ENCODE measurements at places on chromosomes 13 and 19. TPM values are rescaled to one million over a fixed set of nuclear protein-coding genes. Genes with fewer than 3 reads are reported as not detected.

DNA sequence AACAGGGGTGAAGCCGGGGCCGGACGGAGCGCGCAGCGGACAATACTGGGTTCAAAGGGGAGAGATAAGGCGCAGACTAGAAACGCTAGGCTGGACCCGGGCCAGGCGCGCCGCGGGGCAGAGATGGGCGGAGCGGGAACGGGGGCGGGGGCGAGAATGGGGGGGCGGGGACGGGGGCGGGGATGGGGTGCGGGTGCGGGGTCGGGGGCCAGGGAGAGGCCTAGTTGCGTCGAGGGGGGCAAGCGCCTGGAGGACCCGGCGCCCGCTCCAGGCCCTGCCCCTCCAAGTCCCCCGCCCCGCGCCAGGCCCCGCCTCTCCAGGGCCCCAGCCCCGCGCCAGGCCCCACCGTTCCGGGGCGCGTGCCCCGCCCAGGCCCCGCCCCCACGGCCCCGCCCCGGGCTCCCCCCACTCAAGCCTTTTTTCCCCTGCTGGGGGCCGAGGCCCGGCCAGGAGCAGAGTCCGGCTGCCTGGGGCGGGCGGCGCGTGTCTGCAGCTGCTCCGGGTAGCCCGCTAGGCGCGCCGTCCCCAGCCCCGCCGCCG lies at the start of gene CERS4:
Gene CERS4, plus strand, starts transcription at position 449 of the 540 bp plus-strand sequence. CDS start 41,707 bp downstream, outside the sequence.
- DNase-seq = peak; percentile 85
- H3K4me1 ChIP-seq = peaks cover 7% of the 10 kb centered on the region
- H3K27ac ChIP-seq = peak within 1 kb of the TSS; percentile 40
- H3K27me3 ChIP-seq = no peaks in the 10 kb centered on the region
- no peaks in the 10 kb centered on the region for H3K36me3 ChIP-seq

DNA sequence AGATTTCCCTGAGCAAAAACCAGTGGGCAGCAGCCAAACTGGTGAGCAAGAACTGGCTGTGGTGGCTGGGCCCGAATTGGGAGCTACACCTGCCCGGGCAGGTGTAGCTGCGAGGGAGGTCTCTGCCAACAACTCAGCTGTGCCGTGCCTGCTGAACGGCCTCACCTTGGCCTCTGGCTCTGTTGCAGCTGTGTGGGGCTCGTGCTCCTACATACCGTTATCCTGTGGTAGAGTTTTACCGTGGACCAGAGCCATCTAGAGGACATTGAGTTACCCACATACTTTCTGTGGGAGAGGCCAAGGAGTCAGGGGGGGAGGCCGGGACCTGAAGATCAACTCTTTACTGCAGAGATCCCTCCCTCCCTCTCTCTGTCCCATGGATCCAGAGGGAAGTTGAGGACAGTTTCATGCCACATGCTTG lies 113.2 kb downstream of the TM9SF2 start:
- no peaks in the 10 kb centered on the region for H3K4me1 ChIP-seq
- no peaks in the 10 kb centered on the region for H3K36me3 ChIP-seq
- DNase-seq = no peak
- no peak overlapping the region for H3K4me3 ChIP-seq
- H3K27ac ChIP-seq = no peak overlapping the region
- H3K27me3 ChIP-seq = no peaks in the 10 kb centered on the region

GRCh38 chr13:31697290-31697689 lies 42.0 kb upstream of the RXFP2 start:
- H3K27me3 ChIP-seq = no peaks in the 10 kb centered on the region
- no peak for DNase-seq
- H3K27ac ChIP-seq = no peak overlapping the region
- H3K36me3 ChIP-seq = no peaks in the 10 kb centered on the region
- no peak overlapping the region for H3K4me3 ChIP-seq

Gene SLC17A7
- not detected for total RNA-seq

DNA sequence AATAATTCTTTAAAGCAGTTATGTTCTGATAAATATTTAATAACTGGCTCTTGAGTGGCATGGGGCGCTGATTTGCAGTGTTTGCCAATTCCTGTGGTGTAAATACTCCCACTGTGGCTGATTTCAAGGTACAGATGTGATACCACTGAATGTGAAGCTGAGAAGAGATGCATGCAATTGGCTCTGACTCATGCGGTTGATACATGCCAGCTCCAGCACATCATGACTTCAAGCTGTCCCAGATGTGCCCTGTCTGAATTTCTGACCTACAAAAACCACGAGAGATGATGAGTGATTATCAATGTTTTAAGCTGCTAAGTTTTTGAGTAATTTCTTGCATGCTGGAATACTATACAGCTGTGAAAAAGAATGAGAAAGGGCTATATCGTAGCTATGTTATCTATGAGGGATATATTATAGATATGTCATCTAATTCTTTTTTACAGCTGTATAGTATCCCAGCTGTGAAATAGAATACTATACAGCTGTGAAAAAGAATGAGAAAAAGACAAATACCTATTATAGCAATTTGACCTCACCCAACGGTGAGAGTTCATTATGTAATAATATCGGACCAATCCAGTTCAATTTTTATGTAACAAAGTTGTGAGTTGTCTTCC lies 7.6 kb upstream of the ACSBG2 start:
- H3K27ac ChIP-seq = no peak overlapping the region
- DNase-seq = no peak
- H3K36me3 ChIP-seq = no peaks in the 10 kb centered on the region

Gene CDC42EP5
- total RNA-seq = 26.4 TPM

Gene PRODH2
- not detected for total RNA-seq
